ENCODE measurements at places on chromosomes 3 and 15.

DNA sequence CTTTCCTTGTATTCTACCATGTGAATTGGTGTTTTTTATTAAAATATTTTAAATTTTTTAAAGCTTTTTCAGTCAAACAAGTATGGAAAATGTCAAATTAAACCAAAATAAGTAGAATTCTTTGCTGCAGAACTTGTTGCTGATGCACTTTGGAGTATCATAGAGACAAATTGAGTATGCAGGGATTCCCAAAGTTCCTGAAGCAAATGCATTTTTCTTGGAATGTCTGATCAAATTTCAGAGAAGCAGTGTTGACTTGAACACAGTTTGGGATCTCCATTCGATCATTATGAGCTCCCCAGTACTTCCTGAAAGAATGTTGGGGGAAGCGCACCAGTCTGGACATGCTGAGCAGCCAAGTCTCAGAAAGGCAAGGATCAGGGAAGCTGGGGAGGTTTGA, 517.8 kb upstream of the CFAP20DC start:
- no peak for DNase-seq

DNA sequence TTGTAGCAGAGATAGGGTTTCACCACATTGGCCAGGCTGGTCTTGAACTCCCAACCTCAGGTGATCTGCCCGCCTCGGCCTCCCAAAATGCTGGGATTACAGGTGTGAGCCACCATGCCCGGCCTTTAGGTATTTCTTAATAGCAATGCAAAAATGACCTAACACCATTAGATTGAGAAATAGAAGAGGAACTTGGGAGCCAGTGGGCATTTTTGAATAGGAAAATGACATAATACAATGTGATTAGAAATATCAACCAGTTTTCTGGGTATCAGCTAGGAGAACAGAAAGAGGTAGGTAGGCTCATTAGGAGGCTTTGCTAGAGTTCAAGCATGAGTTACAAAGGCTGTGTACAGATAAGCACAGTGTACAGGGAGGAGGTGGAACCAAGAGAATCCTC, 101.8 kb upstream of the TBC1D5 start:
- no peak for DNase-seq

- no peak for DNase-seq
Measured at GRCh38 chr15:66067687-66068086, 185.9 kb downstream of the MEGF11 start.

GRCh38 chr3:50972029-50972428, 297.3 kb downstream of the DOCK3 start:
- no peak for DNase-seq

- no peak for DNase-seq
Measured at GRCh38 chr15:74604983-74605794, 10.4 kb upstream of the CLK3 start.

DNA sequence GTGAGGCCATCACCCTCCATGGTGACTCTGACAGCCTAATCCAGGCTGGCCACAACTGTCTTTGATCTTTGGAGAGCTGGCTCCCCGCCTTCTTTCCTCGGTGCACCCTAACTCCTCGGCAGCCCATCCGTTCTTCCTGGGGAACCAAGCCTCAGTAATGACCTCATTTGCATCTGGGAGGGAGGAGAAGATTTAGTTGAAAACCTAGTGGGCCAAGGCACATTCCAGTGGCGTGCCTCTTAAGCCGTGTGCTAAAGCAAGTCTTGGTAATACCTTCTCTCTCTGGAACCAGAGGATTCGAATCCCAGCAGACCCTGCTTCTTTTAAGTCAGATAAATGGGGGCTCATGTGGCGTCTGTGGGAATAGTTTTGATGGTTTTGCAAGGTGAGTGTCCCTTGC, 233.1 kb downstream of the EBLN2 start:
- DNase-seq = no peak

DNA sequence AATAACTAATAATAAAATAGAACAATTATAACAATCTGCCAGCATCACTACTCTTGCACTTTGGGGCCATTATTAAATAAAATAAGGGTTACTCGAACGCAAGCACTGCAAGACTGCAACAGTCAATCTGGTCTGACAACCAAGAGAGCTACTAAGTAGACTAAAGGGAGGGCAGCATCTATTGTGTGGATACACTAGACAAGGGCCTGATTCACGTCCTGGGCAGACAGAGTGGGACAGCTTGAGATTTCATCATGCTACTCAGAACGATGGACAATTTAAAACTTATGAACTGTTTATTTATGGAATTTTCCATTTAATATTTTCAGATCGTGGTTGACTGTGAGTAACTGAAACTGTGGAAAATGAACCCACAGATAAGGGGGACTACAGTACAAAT, 39.5 kb downstream of the TNIK start:
- DNase-seq = no peak
